Fibroblast of lung (primary cell): ENCODE measurements at places on chromosomes 6 and 20. TPM values are rescaled to one million over a fixed set of nuclear protein-coding genes. Genes with fewer than 3 reads are reported as not detected.

GRCh38 chr6:152341596-152341995, 295.6 kb downstream of the SYNE1 start:
- DNase-seq, result no peak

GRCh38 chr6:109927052-109927451, 51.1 kb upstream of the GPR6 start:
- peak; percentile 1 for DNase-seq

DNA sequence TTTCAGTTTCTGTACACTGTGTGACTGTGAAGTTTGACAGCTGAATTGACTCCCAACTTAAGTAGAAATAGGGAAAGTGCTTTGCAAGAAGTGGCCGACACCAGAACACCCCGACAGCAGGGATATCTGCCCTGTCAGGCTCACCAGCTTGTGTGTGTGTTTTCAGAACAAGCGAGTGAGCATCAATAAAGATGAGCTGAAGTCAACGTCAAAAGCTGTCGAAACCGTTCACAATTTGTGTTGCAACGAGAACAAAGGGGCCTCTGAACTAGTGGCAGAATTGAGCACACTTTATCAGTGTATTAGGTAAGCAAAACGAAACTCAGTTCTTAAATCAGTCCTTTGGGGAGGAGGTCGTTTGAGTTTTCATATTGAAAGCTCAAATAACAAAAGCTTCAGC, 10.7 kb downstream of the NELFCD start:
- DNase-seq, result no peak

DNA sequence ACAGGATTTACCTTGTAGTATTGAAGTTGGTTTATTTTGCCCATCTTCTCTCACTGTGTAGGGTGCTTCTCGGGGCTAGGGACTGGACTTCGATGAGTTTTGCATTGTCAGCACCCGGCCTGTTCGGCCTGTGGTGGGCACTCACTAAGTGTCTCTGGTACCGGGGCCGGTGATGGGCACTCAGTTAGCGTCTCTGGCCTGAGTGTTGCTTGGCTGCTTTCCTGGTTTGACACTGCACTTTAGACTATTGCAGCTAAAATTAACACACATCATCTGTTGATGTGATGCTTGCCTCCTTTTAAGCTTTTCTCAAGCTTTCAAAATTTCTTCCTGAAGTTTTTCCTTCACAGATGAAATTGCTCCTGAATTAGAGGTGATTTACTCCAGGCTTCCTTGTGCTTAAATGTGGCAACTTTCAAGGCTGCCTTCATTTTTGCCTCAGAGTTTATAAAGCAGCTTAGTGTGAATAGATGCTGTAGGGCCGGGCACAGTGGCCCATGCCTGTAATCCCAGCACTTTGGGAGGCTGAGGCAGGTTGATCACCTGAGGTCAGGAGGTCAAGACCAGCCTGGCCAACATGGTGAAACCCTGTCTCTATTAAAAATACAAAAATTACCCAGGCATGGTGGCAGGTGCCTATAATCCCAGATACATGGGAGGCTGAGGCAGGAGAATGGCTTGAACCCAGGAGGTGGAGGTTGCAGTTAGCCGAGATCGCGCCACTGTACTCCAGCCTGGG, 41.7 kb upstream of the TULP4 start:
- DNase-seq, result no peak

DNA sequence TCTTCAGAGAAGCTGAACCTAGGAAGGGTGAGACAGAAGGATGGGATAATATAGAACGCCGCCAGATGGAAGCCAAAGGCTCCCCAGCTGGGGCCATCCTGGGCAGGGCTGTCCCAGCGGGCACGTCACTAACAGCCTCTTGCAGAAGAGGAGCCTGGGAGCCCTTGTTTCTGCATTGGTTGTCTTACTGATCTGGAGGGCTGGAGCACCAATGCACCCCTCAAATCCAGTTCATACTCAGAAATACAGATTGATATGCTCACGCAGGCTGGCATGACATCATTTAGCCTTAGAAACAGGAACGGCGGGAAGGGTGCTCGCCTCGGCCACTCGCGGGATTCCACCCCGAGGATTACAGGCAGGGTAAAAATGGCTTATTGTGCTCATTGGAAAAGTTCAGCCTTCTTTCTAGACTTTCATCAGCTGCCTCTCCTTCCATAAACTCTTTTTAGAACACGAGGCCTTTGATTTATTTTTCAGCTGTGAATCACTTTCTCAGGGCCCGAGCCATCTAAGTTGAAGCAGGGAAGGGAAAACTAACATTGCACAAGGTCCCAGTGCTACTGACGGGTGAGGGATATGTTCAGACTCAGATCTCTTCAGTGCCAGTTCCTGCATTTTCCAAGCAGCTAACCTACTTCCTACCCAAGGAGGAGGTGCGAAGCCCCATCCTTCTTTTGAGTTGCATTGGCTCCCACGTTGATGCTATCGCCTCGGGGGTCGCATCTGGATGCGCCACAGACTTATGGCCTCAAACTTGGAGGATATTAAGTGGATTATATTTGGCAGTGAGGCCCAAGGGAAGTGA, 82.3 kb downstream of the GMPR start:
- DNase-seq, result peak; percentile 90

GRCh38 chr20:34874094-34874654, 1.5 kb upstream of the GGT7 start:
- peak; percentile 91 for DNase-seq

DNA sequence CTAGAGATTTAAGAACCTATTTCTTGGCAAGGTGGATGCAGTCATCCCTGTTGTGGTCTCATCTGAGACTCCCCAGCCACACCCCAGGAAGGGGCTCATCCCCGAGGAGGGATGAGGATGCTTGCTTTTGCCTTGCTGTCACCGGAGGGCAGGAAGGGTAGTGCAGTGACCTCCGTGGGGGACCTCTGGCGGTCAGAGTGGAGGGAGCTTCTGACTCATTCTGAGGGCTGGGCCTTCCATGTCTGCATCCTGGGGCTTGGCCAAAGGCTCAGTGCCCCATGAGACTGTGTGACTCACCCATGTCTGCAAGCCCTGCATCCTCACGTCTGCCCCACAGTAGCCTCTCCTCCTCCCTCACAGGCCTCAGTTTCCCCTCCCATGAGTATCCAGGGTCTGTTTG, 38.7 kb downstream of the UQCC2 start:
- peak; percentile 95 for DNase-seq

DNA sequence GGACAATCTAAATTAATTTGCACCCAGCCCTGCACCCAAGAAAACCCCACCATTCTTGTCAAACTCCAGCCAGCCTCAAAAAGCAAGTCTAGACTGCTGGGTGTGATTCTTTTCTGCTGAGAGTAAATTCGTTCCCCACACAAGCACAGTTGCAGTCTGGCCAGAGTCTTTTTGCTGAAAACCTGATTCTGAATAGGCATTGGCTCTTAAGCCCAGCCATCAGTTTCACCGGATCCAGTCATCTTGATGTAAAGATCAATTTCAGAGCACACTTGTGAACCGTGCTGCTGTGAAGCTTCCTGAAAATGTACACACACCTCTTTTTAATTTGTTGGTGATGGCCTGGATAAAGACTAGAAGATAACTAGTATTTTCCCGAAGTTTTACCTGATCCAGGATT, 159.4 kb upstream of the GGTLC1 start:
- DNase-seq, result no peak

GRCh38 chr6:68506911-68507310, 128.2 kb upstream of the ADGRB3 start:
- DNase-seq, result no peak

DNA sequence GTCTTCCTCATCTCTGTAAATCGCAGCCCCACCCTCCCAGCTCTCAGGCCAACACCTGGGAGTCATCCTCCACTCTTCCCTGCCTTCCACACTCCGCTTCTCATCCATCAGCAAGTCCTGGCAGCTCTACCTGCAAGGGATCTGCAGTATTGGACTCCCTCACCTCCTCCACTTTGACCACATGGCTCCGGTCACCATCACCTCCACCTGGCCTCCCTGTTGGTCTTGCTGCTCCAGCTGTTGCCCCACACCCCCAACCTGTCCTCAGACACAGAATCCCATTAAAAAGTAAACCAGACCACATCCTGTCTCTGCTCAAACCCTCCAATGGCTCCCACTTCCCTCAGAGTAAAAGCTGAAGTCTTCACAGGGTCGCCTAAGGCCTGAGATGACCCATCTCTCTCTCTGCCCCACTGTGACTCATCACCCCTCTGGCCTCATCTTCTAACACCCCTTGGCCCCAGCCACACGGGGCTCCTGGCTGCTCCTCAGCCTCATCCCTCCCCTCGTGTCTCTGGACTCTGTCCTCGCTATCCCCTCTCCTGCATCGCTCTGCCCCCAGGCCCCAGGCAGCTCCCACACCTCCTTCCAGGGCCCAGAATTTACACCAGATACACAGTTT, 185.1 kb upstream of the SULF2 start:
- peak; percentile 19 for DNase-seq

GRCh38 chr6:16392010-16392409, 153.6 kb downstream of the GMPR start:
- no peak for DNase-seq

- no peak for DNase-seq
Measured at GRCh38 chr20:34627458-34627857, 49.4 kb downstream of the PIGU start.

- DNase-seq, result no peak
Measured at GRCh38 chr6:136337606-136338005, 48.0 kb upstream of the BCLAF1 start.

- DNase-seq, result peak; percentile 59
Measured at GRCh38 chr6:38012573-38012972, 193.0 kb downstream of the ZFAND3 start.

GRCh38 chr20:34010405-34010931, 16.8 kb downstream of the RALY start:
- no peak for DNase-seq

- DNase-seq, result no peak
Measured at GRCh38 chr6:169933251-169933821, 181.9 kb downstream of the ERMARD start.

GRCh38 chr20:41443691-41444090, 77.1 kb upstream of the EMILIN3 start:
- DNase-seq, result no peak

DNA sequence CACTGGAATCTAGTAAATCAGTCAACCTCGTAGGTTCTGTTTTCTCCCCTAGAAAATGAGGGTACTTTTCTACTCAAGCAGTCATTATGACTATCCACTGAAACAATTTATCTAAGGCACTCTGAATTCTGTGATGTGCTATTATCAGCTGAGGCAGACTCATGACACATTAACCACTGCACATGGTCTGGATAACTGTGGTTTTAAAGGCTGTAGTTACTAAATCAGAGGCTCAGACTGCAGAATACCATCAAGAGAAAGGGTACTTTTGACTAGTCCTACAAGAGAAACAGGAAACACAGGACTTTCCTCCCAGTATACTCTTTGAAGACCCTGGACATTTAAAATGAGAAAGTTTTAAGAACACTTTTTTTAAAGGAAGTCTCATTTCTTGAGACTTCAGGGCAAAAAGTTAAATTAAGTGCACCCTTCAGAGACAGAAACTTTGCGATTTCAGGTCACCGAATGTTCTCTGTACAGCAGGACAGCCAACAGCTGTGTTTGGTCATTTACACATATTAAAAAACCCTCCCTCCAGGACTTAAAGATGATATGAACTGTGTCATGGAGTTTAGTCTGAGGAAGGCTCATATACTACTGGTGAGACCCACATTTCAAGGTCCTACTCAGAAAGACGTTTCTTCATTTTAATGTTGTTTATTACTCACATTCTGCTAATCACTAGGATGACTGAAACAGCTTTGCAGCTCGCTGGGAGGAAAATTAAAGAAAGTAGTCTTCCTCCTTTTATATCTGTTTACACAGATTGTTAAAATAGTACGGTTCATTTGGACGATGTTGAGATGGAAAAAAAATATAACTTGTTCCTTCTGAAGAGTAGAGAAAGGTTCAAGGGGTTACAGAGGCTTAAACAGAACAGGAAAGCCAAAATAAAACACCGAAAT, 19.9 kb downstream of the ATXN1 start:
- DNase-seq, result peak; percentile 90

DNA sequence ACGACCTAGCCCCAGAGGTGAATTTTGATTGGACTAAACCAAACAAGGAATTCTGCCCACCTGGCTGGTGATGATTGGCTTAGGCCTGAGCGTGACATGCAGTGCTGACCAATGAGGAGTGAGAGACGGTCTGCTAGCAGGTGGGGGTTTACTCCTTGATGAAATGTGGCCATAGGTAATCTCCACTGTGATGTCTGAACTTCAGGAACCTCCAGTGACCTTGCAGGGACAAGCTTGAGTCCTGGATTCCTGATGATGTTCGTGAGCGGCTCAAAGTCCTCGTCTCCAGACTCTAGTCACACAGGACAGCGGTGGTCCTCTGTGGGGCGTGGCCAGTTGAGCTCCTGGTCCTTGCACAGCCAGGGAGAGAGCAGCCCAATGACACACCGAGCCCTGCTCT, 8.4 kb downstream of the VSX1 start:
- no peak for DNase-seq

DNA sequence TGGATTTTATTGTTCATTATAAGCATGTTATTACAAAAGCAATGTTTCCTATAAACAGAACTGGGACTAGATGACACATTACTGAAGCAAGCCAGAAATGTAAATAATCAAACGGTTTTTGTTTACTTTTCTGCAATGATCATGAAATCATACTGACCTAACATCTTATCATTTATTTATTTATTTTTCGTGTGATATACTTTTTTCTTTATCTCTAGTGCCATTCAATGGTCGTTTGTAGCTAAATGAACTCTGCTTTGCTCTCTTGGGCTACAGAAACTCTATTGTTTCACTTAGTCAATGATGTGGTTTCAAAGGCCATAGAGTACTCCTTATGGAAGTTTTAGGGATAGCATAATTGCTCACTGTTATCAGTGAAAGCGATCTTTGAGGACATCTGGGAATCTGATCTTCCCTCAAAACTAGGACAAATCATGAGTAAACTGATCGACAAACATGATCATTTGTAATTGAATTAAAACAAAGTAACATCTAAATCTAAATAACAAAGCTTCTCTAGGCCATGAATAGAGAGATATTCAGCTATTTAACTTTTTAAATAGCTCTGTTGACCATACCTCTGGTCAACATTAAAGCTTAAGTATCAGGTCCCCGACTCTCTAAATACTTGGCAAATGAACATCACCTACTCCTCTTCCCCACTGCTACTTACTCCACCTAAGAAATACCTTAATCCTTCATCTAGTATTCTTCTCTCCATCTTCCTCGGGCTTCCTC, 933.4 kb downstream of the TFAP2A start:
- DNase-seq, result peak; percentile 62

GRCh38 chr6:107976155-107976783, 18.3 kb upstream of the SEC63 start:
- no peak for DNase-seq

C20orf202 gene
- polyA plus RNA-seq, result not detected in 2 replicates

CRISP3 gene
- polyA plus RNA-seq, result not detected in 2 replicates

C6orf15 gene
- not detected in 2 replicates for polyA plus RNA-seq

SLC26A8 gene
- polyA plus RNA-seq, result 0.02 TPM in 1 of 2 replicates, not detected in the other

SCGN gene
- polyA plus RNA-seq, result not detected in 2 replicates

HAO1 gene
- polyA plus RNA-seq, result not detected in 2 replicates

PRSS35 gene
- polyA plus RNA-seq, result 4.1 and 7.4 TPM in 2 replicates

TEAD3 gene
- 25.8 and 26.7 TPM in 2 replicates for polyA plus RNA-seq

UTRN gene
- 37.8 and 43.9 TPM in 2 replicates for polyA plus RNA-seq

PACRG gene
- 0.30 and 0.77 TPM in 2 replicates for polyA plus RNA-seq

VGLL2 gene
- polyA plus RNA-seq, result not detected in 2 replicates

THEMIS gene
- polyA plus RNA-seq, result not detected in 2 replicates

PRPH2 gene
- polyA plus RNA-seq, result 4.0 and 6.3 TPM in 2 replicates

HDGFL1 gene
- polyA plus RNA-seq, result not detected in 2 replicates
